Stimulated activated CD8-positive, alpha-beta memory T cell treated with anti-CD3 and anti-CD28 coated beads, Interleukin-15, amount 100 ng/mL, for 24 hours (primary cell): ENCODE measurements at places on chromosomes 7 and 10.

DNA sequence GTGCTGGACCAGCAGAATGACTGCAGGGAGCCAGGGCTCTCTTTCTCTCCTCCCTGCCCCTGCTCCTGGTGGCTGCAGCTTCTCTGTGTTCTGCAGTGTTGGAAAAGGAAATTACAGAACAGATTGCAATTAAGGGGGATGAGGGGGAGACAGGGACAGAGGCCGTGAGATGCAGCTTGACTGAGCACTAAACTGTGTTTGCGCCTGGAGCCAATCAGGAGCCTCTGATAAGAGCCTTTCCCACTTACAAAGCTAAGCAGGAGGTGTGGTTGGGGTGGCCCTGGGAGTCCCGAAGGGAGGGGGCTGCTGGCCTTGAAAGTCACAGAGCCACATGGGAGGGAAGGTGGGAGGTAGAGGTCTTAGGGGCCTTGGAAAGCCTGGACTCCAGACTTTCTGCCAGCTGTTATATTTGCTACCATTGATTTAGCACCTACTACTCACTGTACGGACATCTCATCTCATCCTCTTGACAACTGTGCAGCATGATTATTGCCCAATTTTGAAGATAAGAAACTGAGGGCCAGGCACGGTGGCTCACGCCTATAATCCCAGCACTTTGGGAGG, 26.7 kb downstream of the TRIM8 start:
- no peak for DNase-seq

- DNase-seq: no peak
Measured at GRCh38 chr7:82810558-82811259, 352.0 kb downstream of the PCLO start.

DNA sequence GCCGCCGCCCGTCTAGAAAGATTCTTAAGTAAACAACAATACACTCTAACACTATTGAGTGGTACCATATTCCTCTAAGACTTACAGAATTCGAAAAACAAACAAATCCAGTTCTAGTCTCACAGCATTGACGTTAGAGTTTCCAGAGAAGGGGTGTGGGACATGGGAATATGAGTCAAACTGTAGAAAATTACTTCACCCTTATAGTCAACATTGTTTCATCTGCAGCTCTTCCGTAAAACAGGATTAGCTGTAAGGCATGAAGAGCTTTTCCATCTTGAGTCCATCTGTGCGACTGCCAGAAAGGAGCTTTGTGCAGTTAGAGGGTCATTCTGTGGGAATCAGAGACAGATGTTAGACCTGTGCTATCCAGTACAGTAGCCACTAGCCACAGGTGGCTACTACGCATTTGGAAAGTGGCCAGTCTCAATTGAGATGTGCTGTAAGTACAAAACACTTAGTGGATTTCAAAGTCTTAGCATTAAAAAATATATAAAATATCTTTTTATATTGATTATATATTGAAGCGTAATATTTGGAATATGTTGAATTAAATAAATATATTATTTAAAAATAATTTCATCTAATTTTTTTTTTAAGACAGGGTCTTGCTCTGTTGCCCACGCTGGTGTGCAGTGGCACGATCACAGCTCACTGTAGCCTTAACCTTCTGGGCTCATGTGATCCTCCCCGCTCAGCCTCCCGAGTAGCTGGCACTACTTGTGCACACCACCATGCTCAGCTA, 79.8 kb upstream of the MPP7 start:
- no peak for DNase-seq

DNA sequence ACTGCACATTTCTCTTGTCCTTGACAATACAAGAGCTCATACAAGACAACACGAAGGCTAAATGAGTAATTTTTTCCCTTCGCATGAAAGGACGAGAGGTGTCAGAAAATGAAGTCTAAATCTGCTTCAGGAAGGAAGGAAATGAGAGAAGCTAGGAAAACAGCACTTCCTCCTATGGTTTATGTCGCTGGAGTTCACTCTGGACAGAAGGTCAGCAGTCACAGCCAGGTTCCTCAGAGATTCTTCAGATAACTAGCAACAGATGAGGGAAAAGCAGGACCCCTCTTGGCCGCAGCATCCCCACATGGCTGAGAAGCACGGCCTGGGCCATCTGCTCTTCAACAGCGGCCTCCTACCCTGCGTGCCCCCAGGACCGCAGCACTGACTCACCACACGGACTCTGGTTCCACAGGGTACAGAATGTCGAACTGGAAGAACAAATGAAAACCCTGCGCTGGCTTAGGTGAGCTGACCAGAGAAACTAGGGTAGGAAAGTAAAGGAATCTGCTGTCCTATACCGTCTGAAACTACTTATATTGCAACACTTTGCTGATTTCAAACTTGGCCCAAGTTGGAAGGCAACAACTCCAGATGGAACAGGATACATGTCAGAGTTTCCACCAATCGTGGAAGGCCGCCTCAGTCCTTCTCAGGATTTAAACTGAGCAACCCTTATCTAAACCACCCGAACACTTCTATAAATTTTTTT, 26.3 kb downstream of the DNMBP start:
- DNase-seq: no peak

DNA sequence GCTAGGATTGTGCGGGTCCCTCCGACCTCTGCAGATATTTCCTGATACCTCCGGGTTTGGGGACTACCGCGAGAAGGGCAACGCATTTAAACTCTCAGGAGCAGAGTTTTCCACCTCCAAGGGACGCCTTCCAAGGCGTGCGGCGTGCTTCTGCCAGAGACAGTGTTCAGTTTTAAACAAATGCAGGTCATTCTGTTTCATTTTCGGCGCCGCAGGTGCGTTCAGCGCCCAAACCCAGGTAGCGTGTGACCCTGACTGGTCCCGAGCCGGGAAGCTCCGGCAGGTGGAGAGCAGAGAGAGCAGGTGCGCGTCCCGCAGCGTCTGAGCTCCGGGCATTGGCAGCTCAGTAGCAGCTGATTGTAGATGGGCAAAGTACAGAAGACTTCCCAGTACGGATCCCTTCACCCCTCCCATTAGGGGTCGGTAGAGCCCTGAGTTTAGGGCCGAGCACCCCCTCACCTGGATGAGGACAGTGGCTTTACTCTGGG, 1.4 kb upstream of the CYP26A1 start:
- no peak for DNase-seq

DNA sequence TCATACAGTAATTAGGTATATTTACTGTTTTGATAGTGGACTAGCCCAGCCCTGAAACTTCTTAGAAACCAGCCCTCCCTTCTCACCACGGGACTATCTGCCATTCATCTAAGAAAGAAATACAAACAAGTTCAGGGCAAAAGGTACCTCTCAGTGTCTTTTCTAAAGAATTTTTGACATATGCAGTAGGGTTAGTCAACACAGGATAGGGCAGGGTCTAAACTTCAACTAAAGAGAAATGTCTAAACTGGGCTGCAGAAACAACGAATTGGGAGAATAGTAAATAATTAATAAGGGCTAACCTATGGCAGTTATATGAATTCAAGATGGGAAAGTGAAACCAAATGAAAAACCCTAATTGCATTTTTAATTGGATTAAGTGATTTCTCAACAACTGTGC, 496.6 kb downstream of the INHBA start:
- DNase-seq: no peak

- DNase-seq: no peak
Measured at GRCh38 chr10:86945361-86946212, 11.8 kb downstream of the MMRN2 start.

- DNase-seq: no peak
Measured at GRCh38 chr7:13827716-13828115, 161.8 kb downstream of the ETV1 start.

DNA sequence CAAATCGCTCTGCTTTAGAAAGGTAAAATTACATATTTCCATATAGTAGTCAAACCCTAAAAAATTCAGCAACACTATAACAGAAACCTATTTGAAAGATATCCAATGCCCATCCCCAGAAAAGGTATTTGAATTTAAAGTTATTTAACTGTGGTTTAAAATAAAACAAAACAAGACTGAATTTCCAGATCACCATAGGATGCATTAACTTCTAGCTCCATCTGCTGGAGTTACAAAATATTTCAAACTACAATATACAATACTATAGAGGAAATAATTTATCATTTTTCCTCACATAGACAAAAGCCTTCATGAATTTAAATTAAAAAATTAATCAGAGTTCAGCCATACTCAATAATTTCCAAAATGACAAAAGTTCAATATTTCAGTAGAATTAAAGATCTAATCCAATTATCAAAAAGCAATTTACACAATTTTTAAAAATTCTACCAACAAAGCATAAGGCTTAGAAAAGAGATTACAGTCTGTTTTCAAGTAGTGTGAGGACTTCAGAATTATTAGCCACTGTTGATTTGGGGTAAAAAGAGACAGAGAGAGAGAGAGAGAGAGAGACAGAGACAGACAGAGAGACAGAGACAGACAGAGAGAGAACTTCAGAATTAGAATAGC, 75.9 kb downstream of the LMBR1 start:
- no peak for DNase-seq

GRCh38 chr10:14674376-14675050, 100.2 kb downstream of the FAM107B start:
- DNase-seq: no peak

DNA sequence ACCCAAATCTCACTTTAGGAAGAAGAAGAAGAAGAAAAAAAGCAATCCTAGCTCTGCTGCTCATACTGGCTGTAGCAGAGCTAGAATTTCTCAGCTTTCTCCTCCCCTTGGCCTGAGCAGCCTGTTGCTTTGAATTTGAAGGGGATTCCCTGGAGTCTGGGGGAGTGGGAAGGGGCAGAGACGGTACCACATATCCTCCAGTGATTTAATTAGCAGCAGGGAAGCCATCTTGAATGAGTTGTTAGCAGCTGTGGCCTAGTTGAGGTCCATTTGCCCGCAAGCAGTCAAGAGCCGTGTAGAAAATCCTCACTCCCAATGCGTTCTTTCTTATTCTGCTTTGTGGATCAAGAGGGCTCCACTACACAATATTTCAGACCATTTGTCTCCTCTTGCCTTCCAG, 16.5 kb downstream of the PDE6C start:
- DNase-seq: no peak

- no peak for DNase-seq
Measured at GRCh38 chr10:24382596-24382978, 173.6 kb downstream of the KIAA1217 start.

GRCh38 chr10:101061624-101062231, at the start of gene KAZALD1:
TSS of gene KAZALD1 (plus strand) at chr10:101061989. CDS start at chr10:101062593, 604 bp downstream.
- no peak for DNase-seq

GRCh38 chr7:149022756-149023360, 5.4 kb downstream of the PDIA4 start:
- DNase-seq: no peak

DNA sequence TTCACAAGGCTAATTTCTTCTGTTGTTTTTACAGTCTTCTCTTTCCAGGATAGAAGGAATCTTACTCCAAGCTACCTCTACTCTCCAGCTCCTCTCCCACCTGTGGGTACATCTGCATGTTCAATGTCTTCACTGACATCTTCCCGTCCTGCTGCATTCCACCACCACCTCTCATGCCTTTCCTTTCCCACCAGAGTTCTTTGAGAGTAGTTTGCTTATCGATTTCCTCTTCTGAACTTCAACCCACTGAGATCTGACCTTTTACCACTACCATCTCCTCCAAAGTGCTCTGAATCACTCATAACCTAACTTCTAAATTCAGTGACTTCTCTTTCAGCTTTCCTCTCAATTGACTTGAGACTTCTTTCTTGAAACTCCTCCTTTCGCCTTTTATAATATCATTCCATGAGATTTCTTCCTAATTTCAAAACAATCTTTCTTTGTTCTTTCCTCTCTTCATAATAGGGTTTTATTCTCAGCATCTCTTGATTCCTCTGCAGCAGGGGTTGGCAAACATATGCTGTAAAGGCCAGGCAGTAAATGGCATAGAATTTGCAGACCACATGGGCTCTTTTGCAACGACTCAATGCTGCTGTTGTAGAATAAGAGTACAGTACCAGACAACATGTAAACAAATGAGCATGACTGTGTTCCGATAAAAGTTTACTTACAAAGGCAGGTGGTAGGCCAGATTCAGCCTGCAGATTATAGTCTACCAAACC, 22.1 kb downstream of the ACSL5 start:
- DNase-seq: no peak

GRCh38 chr10:59456199-59456598, 93.8 kb upstream of the FAM13C start:
- DNase-seq: no peak

DNA sequence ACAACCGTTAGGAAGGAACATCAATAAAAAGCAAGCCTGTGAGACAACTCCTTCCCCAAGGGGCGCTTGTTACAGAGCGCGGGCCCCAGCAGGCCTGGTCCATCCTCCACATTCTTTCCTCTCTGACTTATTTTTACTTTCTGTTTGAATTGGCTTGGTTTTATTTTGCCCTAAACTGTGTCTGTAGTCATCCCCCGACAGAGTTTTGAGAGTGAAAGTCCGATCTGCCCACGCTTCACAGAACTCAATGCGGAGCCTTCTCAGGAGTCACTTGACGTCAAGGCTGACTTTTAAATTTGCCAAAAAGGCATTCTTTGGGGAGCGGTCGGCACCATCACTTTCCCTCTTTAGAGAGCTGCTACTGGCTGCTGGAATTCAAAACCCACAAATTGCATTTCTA, 150.1 kb upstream of the KLF6 start:
- DNase-seq: no peak

- DNase-seq: no peak
Measured at GRCh38 chr10:122713091-122713885, 13.6 kb upstream of the C10orf120 start.

GRCh38 chr7:36298106-36298505, 91.6 kb upstream of the ANLN start:
- DNase-seq: no peak

- no peak for DNase-seq
Measured at GRCh38 chr7:69799048-69799697, 200.9 kb downstream of the AUTS2 start.

GRCh38 chr7:128759242-128759641, 16.4 kb downstream of the OPN1SW start:
- DNase-seq: no peak

- DNase-seq: no peak
Measured at GRCh38 chr10:74530981-74531380, 295.4 kb upstream of the KAT6B start.

DNA sequence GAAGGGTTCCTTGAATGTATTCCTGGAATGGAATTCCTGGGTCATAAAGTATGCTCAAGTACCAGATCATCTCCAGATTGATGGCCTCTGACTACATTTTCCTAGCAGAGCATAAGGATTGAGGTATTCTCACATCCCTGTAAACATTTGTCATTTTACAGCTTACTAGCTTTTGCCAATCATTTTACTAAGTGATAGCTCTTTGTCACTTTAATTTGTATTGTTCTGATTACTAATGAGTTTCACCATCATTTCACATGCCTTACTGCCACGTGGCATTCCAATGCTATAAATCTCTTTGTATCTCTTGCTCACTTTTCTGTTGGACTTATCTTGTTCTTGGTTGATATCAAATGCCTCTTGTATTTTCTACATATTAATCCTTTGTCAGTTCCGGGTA, 68.6 kb upstream of the CACNB2 start:
- DNase-seq: no peak

DNA sequence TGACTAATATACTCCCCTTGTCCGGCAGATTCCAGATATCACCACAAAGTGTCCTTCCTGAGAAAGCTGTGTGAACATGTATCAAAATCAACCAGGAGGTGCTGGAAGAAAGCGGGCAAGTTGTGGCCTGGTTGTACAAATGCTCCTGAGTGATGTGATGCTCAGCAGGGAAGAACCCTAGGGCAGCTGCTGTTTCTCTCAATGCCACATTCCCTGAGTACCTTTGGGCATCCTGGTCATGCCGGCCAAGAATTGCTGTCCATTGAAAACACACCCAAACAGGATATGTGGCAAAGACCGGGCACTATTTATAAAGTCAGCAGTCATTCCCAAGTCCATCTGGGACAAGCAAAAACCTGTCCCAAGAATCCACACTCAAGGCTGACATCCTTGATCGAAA, 7.8 kb upstream of the ADCY1 start:
- DNase-seq: no peak
